Effector memory CD4-positive, alpha-beta T cell (primary cell): ENCODE measurements at places on chromosomes 3 and 15.
A peak's percentile ranks its signal among the peaks of the same experiment; 100 is the strongest.

GRCh38 chr3:1855841-1856240, 242.8 kb upstream of the CNTN4 start:
- no peak for DNase-seq

DNA sequence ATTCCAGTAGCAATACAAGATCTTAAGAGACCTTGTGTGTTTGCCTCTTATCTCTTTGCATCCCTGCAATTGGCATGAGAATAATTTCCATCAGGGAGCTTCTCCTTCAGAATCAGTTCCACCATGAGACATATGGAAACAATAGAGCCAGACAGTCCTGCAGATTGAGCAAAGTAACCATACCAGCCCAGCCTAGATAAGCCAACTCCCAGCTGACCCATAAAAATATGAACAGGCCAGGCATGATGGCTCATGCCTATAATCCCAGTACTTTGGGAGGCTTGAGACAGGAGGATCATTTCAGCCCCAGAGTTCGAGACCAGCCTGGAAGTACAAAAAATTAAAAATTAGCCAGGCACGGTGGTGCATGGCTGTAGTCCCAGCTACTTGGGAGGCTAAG, 12.7 kb downstream of the CNTN3 start:
- no peak for DNase-seq

- no peak for DNase-seq
These were observed 87.4 kb downstream of the RAD18 start for GRCh38 chr3:8875836-8876235.

DNA sequence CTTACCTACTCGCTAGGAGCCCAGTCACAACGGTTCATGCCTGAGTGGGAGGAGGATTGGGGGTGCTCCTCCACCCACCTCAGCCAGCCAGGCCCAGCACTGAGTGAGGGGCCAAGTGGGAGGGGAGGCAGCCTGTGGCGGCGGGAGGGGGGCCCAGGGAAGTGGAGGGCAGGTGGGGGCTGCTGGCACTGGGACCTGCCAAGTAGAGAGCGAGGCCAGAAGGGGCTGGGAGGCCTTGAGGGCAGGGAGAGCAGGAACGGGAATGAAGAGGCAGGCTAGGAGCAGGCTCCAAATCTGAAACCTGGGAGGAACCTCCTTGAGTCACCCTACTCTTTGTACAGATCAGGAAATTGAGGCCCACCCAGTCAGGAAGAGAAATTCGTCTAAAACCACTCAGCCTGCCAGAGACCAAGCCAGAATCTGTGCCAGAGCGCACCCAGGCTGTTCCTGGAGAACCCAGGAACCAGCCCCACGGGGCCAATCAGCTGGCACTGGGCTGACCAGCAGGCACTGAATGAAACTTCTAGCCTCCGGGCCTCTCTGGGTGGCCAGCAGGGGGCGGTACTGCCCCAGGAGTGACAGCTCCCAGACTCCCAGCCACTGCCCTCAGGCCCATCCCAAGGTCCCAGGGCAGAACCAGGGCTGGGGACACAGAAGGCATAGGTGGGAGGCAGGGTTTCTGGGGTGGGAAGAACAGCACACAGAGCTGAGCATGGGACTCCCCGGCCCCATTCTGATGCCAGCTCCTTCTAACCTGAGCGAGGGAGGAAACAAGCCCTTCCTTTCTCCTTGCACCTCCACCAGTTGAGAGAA, 14.8 kb upstream of the CYP11A1 start:
- DNase-seq, result peak; percentile 43
